ENCODE measurements at places on chromosomes 5 and 9.

GRCh38 chr5:74888117-74888516 lies 21.9 kb upstream of the FAM169A start:
- DNase-seq, result no peak

- no peak for DNase-seq
Observed at GRCh38 chr5:175746851-175747250, 89.0 kb downstream of the HRH2 start.

DNA sequence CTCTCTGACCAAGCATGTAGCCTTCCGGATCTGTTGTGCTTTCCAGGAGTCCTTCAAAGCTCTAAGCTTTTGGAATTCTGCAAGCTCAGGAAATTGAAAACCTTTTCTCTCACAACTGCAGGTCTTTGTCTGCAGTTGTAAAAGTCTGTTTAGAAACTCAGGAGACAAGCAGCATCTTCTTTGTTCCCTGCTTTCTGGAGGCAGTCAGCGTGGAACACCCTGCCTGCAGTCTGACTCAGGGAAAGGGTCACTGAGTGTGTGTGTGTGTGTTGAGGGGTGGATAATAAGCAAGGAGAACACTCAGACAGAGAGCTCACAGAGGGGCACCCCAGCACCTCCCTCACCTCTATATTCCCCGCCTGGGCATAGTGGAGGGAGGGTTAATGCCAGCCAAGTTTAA lies 29.1 kb downstream of the KCNIP1 start:
- no peak for DNase-seq

DNA sequence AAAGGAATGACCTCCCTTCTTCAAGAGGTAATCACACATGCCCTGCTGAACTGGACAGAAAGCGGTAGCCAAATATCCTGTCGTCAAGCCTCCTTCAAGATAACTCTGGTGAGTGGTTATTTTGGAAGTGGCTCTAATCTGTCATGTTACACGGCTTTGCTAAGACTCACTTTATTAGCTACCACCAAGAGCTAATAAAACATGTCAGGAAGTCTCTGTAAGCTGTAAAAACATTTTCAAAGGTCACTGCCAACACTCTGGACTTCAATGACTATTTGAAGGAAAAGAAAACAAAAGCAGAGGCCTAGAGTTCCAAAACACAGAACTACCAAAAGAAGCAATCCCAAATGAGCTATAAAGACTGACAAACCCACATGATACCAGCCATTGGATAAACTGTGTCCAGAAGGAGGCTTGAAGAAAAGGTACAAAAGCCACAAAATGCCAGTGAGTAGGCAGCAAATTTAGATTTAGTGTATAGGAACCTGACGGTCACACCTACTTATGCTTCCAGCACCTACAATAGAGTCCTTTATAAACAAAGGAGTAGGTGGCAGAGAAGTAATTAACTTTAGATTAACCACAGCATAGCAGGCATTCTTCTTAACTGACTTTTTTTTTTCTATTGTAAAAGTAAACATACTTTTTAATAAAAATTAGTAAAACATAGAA lies 97.3 kb upstream of the EQTN start:
- no peak for DNase-seq

GRCh38 chr9:73871636-73872035 lies 625.5 kb upstream of the RORB start:
- no peak for DNase-seq
